Motor neuron (in vitro differentiated cells): ENCODE measurements at places on chromosomes 5 and 9. TPM values are rescaled to one million over a fixed set of nuclear protein-coding genes. Genes with fewer than 3 reads are reported as not detected.
A peak's percentile ranks its signal among the peaks of the same experiment; 100 is the strongest.

GRCh38 chr5:92505925-92506324, 1075.1 kb downstream of the NR2F1-AS1 start:
- no peak for ATAC-seq

GRCh38 chr5:52743529-52743928, 44.2 kb upstream of the ITGA1 start:
- ATAC-seq, result no peak

- no peak for ATAC-seq
Observed at GRCh38 chr5:172899436-172899835, 59.8 kb upstream of the RPL26L1 start.

- ATAC-seq, result no peak
Observed at GRCh38 chr5:164735334-164735733, 1229.9 kb downstream of the MAT2B start.

DNA sequence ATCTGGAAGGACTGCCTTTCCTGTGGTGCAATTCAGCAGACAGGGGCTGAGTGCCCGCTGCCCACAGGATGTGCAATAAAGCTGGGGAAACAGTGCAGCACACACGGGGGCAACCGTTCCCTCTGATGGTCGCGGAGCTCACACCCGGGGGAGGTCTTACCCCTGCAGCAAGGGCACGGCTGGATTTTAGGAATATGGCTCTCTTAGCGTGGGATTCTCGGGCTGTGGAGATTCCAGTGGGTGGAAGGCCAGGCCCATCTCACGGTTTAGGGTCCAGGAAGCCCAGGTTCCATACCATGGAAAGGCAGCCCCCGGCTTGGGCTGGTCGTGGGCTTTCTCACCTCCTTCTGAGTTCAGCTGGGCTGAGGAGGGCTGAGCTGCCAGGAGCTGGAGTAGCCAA, 244.1 kb downstream of the MED10 start:
- no peak for ATAC-seq

GRCh38 chr5:107652839-107653607, 17.7 kb downstream of the EFNA5 start:
- peak; percentile 80 for ATAC-seq

DNA sequence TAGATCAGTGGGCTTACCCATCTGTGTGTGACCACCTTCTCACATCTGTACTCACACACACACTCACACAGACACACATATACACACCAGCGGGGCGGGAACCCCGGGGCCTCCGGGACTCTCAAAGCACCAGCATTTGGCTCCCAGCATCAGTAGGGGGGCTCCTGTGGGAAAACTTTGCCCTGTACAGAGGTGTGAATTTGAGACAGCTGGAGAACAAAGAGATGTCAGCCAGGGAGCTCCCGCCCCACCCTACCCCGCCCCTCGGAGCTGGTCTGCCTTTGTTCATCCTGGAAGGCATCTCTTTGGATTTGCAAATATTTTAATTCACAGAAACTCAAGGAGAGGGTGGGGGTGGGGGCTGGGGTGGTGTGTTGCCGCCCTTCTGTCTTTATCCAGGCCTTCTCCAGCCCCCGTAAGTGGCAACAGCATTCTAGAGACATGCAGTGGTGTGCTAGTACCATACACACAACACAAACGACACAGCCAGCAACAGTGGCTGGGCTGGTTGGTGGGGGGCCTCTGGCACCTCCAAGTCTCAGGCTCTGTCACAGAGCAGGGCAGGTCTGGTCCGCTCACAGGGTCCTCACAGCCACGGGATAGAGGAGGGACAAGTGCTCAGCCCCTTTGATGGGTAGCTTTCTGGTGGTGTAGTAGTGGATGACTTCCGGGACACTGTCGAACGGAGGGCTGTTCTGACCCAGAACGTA, 15.5 kb upstream of the SLC25A51 start:
- peak; percentile 60 for ATAC-seq

- no peak for ATAC-seq
Observed at GRCh38 chr9:98219794-98220370, 27.4 kb upstream of the CORO2A start.

GRCh38 chr5:133741818-133742355, 129.5 kb upstream of the FSTL4 start:
- no peak for ATAC-seq

- ATAC-seq, result no peak
Observed at GRCh38 chr9:26971721-26972120, 15.5 kb downstream of the IFT74 start.

- no peak for ATAC-seq
Observed at GRCh38 chr5:80592761-80593160, 22.7 kb upstream of the ANKRD34B start.

GRCh38 chr9:136512651-136513071, 29.8 kb upstream of the SEC16A start:
- ATAC-seq, result peak; percentile 31

DNA sequence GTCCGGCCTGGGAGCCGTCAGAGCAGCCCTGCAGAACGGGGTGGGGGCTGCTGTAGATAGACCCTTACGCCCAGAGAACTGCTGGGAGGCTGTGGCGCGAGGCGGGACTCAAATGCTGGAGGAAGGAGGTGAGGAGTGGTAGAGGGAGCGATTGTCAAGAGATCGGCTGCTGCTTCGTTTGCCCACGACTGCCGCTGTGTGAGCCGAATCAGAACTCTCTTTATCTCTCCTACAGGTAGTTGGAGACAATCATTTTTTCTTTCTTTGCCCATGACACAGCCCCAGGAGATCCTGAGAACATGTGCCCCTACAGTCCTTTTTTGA, 456 bp downstream of the ZNF79 start:
- no peak for ATAC-seq

- ATAC-seq, result no peak
Observed at GRCh38 chr9:137975936-137976565, 98.5 kb downstream of the CACNA1B start.

DNA sequence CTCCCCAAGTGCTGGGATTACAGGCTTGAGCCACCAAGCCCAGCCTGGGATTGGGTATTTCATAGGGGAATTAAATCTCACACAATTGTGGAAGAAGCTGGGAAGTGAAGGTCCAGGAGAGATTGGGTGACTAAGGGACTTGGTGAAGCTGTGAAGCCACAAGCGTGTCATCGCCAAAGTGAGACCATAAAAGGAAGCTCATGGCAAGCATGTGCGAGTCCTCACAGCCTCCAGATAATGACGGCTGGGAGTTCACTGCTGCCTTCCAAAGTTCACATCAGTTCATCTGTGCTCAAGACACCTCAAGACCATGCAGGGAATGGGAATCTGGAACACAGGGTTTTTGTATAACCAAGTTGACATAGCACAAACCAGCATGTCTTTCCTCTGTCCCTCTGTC, 210.6 kb downstream of the MARCHF11 start:
- no peak for ATAC-seq

DNA sequence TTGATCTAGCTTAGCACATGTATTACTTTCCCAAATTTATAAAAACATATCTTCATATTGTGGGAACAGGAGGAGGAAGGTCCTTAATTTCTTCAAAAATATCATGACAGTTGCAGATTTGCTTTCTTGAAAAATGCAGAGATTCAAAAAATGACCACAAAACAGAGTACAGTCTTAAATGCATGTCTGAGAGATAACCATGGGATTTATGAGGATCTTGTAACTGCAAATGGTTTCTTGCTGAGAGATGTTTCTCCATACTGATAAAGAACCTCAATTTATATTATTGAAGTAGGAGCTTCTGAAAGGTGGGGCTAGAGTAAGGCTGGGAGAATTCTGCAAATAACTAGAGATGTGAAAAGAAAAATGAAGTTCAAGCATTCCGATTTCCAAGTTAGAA, 83.2 kb downstream of the CDH18 start:
- ATAC-seq, result no peak

DNA sequence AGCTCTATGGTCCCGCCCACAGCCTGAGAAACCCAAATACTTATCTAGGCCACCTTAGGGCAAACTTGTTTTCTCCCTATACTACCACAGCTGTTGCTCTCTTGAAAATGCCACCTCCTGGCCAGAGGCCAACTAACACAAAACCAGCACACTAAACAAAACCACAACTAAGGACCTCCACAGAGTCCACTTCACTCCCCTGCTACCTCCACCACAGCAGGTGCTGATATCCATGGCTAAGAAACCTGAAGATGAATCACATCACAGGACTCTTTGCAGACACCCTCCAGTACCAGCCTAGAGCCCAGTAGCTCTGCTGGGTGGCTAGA, 108.4 kb downstream of the ALDH1A1 start:
- no peak for ATAC-seq

- ATAC-seq, result no peak
Observed at GRCh38 chr5:152568016-152568415, 162.9 kb upstream of the NMUR2 start.

GRCh38 chr5:180334176-180334575, 19.0 kb downstream of the GFPT2 start:
- peak; percentile 1 for ATAC-seq

DNA sequence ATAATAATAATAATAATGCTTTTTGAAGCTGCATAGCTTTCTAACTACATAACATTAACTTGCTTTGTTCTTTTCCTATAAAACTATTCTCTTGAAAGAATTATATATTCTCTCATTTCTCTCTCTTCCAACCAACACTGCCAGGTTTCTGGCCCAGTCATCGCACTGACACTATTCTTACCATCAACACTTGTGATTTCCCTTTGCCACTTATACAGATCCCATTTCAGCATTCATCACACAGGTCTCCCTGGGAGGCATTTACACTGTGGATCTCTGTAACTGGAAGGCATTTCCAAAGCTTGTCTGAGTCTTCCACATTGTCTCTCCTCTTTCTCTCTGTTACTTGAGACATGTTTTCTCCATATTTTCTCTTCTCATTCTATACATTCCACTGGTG, 777.8 kb upstream of the ACO1 start:
- ATAC-seq, result no peak

DNA sequence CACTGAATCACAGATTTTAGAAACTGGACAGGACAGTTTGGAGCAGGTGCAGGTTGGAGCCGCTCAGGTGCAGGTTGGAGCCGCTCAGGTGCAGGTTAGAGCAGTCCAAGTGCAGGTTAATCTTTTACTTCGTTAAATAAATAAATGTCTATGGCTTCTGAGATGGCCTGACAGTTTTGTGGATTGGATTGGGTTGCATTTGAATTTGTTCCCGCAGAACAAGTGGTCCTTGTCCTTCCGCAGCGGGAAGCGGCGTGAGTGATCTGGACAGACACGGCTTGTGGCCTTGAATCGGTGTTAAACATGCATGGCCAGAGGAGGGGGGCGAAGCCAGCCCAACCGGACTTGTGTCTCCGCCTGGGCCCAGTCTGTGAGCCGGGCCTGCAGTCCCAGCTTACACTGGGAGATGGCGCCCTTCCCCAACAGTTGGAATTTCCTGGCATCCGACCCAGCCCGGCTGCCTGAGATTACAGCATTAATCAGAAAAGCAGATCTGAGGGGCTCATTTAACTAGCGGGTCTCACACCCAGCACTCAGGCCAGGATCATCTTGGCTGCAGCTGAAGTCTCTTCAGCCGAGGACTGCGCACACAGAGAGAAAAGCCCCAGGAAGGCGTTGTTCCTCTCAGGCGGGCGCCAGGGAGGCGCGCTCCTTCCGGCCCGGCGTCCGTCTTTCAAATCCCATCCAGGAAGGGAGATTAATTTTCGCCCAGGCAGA, 1.5 kb upstream of the OLFM1 start:
- peak; percentile 57 for ATAC-seq

GRCh38 chr5:66281294-66281693, 137.2 kb downstream of the SREK1 start:
- ATAC-seq, result no peak

DNA sequence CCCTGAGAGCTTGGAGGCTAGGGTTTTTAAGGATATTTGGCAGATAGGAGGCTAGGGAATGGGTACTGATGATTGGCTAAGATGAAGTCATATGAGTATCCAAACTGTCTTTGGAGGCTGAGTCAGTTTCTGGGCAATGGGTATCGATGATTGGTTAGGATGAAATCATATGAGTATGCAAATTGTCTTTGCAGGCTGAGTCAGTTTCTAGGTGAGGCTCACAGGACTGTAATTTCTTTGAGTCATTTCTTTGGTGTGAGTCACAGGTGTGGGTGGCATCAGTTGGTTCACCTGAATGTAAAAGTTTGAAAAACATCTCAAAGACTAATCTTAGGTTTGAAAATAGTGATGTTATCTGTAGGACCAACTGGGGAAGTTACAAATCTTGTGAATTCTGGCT, 1068.0 kb downstream of the NR2F1-AS1 start:
- ATAC-seq, result no peak

DNA sequence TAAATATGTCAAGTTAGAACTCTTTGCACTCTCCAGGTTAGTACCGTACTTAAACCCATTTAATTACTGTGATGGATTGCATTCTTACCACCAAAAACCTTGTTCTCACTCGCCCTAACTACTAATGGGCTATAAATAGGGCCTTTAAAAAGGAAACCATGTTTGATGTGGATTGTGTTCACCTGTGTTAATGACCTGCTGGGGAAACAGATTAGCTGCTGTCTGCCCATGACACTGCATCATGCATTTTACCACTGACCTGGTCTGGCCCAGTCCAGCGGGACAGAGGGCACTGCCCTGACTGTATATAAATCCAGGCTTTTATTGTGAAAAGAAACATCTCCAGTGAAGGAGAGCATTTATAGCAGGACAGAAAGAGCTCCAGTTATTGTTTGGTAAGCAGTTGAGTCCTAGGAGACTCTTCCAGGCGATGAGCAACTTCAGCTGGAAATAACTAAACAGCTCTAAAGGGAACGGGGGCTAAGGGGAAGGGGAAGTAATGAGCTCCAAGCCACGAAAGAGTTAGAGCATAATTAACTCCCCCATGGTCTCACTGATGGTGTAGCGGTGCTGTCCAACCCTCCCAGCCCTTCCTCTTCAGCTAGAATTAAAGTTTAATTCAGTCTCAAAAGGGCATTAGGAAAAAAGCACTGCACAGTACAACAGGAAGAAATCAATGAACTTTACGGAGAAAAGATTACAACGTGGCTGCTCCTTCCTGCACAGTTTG, 303.1 kb downstream of the ENC1 start:
- ATAC-seq, result no peak

- no peak for ATAC-seq
Observed at GRCh38 chr9:126276056-126276728, 50.4 kb upstream of the MVB12B start.

DNA sequence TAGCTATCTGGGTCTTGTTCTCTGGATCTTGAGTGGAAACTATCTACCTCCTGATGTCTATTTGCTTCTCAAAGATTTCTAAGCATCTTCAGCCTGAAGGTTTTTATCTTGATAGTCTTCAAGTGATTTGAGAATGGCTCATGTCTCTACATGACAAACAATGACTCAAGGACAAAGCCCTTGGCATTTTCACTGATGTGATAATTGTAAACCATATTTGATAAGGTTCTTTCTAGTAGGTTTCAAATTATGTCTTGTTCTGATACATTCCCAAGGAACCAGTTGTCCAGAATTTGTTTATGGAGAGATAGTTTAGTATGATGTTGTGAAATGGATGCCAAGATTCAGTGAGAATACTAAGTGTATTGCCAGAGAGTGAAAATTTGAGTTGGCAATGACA, 1079.3 kb upstream of the CDH9 start:
- no peak for ATAC-seq

The ANKRD20A1 gene
- total RNA-seq, result 1.9 and 5.7 TPM in 2 replicates

The CNTLN gene
- total RNA-seq, result 19.0 and 21.5 TPM in 2 replicates

The ADAMTSL1 gene
- 8.1 and 14.8 TPM in 2 replicates for total RNA-seq

The FCN2 gene
- 0.21 TPM in 1 of 2 replicates, not detected in the other for total RNA-seq

The ADAMTS16 gene
- total RNA-seq, result 1.1 and 1.4 TPM in 2 replicates

The FOXE1 gene
- total RNA-seq, result 0.11 and 0.49 TPM in 2 replicates

The IL31RA gene
- 0.21 TPM in 1 of 2 replicates, not detected in the other for total RNA-seq

The RRAGA gene
- total RNA-seq, result 33.9 and 35.1 TPM in 2 replicates

The CA9 gene
- total RNA-seq, result 0.60 TPM in 1 of 2 replicates, not detected in the other

The ARL10 gene
- total RNA-seq, result 10.9 and 24.8 TPM in 2 replicates

The IL11RA gene
- 20.7 and 21.9 TPM in 2 replicates for total RNA-seq

The OMD gene
- 0.22 and 0.25 TPM in 2 replicates for total RNA-seq

The IGIP gene
- 5.0 and 6.8 TPM in 2 replicates for total RNA-seq

The CDHR2 gene
- 0.59 and 0.64 TPM in 2 replicates for total RNA-seq

The MCTP1 gene
- 8.3 and 11.2 TPM in 2 replicates for total RNA-seq

The HRCT1 gene
- 0.27 and 0.50 TPM in 2 replicates for total RNA-seq
